Small intestine (tissue), 16 donors: ENCODE measurements at places on chromosomes 6 and 20.
A peak's percentile ranks its signal among the peaks of the same experiment; 100 is the strongest.

DNA sequence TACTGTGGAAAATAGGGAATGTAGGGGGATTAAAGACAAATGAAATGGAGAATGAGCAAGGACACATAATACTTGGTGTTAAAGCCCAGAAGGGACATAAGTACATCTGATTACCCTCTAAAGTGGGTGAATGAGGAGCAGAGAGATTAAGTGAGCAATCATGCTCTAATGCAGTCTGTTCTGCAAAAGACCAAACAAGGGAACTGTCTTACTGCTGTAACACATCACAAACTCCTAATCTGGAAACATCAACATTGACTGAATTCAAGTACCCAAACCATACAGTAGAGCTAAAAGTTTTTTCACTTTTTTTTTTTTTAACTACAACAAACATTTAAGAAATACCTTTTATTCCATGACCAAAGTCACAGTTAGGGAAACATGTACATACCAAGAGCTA is 19.3 kb upstream of the SLC17A4 start:
- H3K4me3 ChIP-seq, result no peak overlapping the region
- H3K4me1 ChIP-seq, result no peaks in the 10 kb centered on the region
- H3K27me3 ChIP-seq, result peaks cover 4% of the 10 kb centered on the region
- DNase-seq, result no peak
- H3K36me3 ChIP-seq, result no peaks in the 10 kb centered on the region
- H3K27ac ChIP-seq, result no peak overlapping the region

DNA sequence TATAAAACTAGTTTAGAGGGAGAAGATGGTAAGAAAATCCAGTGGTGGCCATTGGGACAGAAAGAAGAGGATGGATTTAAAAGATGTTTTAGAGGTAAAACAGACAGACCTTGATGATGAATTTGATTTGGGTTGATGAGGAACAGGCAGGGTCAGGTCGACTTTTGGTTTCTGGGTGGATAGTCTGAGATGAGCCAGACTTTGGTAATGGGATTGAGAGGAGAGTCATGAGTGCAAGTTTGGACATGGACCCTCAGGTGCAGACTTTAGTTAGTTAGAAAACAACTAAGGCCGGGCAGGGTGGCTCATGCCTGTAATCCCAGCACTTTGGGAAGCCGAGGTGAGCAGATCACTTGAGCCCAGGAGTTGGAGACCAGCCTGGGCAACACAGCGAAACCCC is 257.9 kb downstream of the MAFB start:
- no peaks in the 10 kb centered on the region for H3K27me3 ChIP-seq
- no peak overlapping the region for H3K4me3 ChIP-seq
- DNase-seq, result no peak
- no peaks in the 10 kb centered on the region for H3K4me1 ChIP-seq
- no peaks in the 10 kb centered on the region for H3K36me3 ChIP-seq

DNA sequence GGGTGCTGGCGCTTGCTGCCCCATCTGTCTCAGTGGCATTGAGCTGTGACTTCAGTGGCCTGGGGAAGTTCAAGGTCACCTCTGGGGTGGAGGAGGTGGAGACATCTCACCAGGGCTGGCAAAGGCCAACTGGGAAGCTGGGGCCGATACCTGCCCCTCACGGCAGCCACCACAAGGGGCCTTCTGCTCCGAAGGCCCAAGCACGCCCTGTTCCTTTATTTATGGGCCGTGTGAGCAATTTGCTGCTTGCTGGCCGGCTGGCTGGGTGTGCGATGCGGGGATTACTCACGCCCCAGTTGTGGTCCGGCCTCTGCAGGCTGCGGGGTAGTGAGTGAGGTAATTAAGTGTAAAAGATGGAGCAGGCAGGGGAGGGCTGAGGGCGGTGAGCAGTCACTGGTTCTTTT is 13.2 kb upstream of the SCRT2 start:
- H3K36me3 ChIP-seq, result no peaks in the 10 kb centered on the region
- no peak overlapping the region for H3K4me3 ChIP-seq
- H3K27ac ChIP-seq, result no peak overlapping the region
- no peaks in the 10 kb centered on the region for H3K4me1 ChIP-seq
- no peak for DNase-seq

DNA sequence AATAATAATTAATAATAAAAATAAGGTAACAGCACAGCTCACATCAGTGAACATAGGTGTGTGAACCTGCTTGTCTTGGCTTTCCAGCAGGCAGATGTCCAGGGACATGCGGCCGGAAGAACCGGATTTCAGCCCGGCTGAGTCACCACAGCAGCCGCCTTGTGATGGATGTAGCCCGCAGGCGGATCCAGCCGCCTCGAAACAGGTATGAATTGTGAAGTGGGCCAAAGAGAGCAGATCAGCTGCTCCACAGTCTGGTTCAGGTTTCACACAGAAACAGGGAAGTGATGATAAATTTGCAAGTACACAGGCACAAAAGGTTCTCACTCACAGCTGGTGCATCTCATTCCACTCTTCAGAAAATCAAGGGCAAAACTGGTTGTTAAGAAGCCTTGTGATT is 55.1 kb downstream of the ID4 start:
- DNase-seq, result no peak
- no peaks in the 10 kb centered on the region for H3K36me3 ChIP-seq
- H3K27me3 ChIP-seq, result no peaks in the 10 kb centered on the region
- no peak overlapping the region for H3K4me3 ChIP-seq

- no peak overlapping the region for H3K4me3 ChIP-seq
- no peaks in the 10 kb centered on the region for H3K4me1 ChIP-seq
- H3K27me3 ChIP-seq, result no peaks in the 10 kb centered on the region
Observed at GRCh38 chr20:40896814-40897700, 131.6 kb upstream of the TOP1 start.

DNA sequence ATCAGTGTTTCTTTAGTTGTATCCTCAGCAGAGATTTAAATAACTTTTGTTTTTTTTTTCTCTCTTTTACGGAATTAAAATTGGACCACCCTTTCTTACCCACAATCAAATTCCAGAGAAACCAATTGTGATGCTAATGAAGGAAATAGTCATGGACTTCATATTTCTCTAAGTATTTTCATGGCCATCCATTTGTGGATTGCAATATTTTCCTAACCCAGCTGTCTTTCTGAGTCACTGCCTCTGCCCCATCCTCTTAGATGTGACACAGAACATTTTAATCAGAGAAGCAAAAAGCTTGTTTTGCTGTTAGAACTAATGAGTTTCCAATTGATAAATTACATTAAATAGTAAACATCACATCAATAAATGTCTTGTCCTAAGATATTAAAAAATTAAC is 405.5 kb upstream of the ADGRB3 start:
- H3K4me3 ChIP-seq, result no peak overlapping the region
- no peak for DNase-seq
- H3K36me3 ChIP-seq, result no peaks in the 10 kb centered on the region
- H3K27me3 ChIP-seq, result no peaks in the 10 kb centered on the region
- H3K27ac ChIP-seq, result no peak overlapping the region

GRCh38 chr20:58710481-58711265 is 18.1 kb downstream of the NPEPL1 start:
- H3K4me3 ChIP-seq, result no peak overlapping the region
- no peak for DNase-seq
- H3K27me3 ChIP-seq, result no peaks in the 10 kb centered on the region
- H3K36me3 ChIP-seq, result peaks cover 37% of the 10 kb centered on the region
- H3K4me1 ChIP-seq, result no peaks in the 10 kb centered on the region

- peaks cover 54% of the 10 kb centered on the region for H3K4me1 ChIP-seq
- H3K36me3 ChIP-seq, result no peaks in the 10 kb centered on the region
- no peaks in the 10 kb centered on the region for H3K27me3 ChIP-seq
- no peak overlapping the region for H3K4me3 ChIP-seq
- H3K27ac ChIP-seq, result peak overlapping the region; percentile 83
- DNase-seq, result peak; percentile 96
Observed at GRCh38 chr6:30154709-30155519, 6.1 kb downstream of the TRIM10 start.

DNA sequence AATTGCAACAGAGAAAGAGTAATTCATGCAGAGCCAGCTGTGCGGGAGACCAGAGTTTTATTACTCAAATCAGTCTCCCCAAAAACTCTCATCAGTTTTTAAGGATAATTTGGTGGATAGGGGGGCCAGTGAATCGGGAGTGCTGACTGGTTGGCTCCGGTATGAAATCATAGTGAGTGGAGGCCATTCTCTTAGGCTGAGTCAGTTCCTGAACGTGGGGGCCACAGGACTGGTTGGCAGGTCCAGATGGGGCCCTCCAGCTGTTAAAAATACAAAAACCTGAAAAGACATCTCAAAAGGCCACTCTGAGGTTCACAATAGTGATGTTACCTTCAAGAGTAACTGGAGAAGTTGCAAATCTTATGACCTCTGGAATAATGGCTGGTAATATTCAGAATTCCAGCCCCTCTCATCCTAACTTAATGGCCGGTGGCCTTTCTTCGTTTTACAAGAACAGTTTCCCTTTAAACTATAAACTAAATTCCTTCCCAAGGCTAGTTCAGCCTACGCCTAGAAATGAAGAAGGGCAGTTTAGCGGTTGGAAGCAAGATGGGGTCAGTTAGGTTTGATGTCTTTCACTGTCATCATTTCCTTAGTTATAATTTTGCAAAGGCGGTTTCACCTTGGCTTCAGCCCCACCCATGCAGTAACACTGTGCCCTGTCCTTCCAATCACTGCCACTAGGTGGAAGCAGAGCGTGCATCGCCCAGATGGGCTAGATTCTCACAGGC is 6.8 kb upstream of the MICA start:
- H3K27ac ChIP-seq, result no peak overlapping the region
- peak; percentile 82 for DNase-seq
- H3K36me3 ChIP-seq, result no peaks in the 10 kb centered on the region
- H3K4me1 ChIP-seq, result peaks cover 2% of the 10 kb centered on the region
- H3K27me3 ChIP-seq, result no peaks in the 10 kb centered on the region

DNA sequence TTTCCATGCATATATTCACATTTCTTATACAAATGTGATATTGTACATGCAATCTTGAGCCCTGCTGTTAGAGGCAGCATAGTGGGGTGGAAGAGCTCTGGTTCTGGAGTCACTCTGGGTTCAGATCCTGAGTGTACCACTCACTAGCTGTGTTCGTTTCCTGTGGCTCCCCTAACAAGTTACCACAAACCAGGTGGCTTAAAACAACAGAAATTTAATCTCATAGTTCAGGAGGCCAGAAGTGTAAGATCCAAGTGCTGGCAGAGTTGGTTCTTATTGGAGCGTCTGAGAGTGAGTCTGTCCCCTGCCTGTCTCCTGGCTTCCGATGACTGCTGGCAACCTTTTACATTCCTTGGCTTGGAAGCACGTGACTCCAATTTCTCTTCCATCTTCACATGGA is 115.6 kb downstream of the MAP3K7 start:
- no peaks in the 10 kb centered on the region for H3K36me3 ChIP-seq
- H3K27me3 ChIP-seq, result peaks cover 1% of the 10 kb centered on the region
- DNase-seq, result no peak
- no peak overlapping the region for H3K4me3 ChIP-seq
- no peak overlapping the region for H3K27ac ChIP-seq

DNA sequence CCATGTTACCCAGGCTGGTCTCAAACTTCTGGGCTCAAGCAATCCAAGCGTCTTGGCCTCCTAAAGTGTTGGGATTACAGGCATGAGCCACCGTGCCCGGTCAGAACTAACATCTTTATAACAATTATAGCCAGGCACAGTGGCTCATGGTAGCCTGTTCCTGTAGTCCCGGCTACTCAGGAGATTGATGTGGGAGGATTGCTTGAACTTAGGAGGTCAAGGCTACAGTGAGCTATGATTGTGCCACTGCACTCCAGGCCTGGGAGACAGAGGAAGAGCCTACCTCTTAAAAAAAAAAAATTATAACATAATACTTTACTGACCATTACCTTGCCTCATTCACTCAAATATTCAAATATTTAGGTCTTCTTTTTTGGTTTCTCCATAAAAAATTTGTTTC is 16.8 kb upstream of the MYMX start:
- H3K36me3 ChIP-seq, result no peaks in the 10 kb centered on the region
- H3K4me1 ChIP-seq, result no peaks in the 10 kb centered on the region
- no peak overlapping the region for H3K27ac ChIP-seq
- no peaks in the 10 kb centered on the region for H3K27me3 ChIP-seq
- no peak overlapping the region for H3K4me3 ChIP-seq

GRCh38 chr6:69706724-69707123 is 90.1 kb downstream of the LMBRD1 start:
- H3K27ac ChIP-seq, result no peak overlapping the region
- DNase-seq, result no peak
- H3K27me3 ChIP-seq, result no peaks in the 10 kb centered on the region
- H3K36me3 ChIP-seq, result peaks cover 5% of the 10 kb centered on the region

DNA sequence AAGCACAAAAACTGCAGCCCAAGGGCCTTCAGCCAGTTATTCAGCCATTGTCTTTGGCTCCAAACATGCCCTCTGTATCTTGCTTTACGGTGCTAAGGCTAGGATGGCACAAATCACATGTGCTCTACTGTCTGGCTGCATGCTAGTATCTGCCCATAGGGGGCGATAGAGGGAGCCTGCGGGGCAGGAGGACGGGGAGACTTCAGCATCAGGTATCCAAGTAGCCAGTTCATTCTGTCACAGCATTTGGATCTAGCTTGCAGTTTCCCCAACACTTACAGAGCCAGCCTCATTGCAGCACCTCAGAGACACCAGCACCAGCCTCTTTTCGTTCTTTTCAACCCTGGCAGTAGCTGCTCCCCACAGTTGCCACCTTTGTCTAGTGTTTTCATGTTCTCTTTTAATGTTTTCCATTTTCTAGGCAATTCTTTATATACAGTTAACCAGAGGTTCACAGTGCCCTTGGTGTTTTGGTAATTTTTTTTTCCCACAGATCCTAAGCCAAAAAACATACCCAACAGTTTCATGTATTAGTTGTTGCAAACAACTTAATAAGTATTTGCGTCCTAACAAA is 705.9 kb downstream of the PTPRT start:
- no peak overlapping the region for H3K27ac ChIP-seq
- H3K27me3 ChIP-seq, result no peaks in the 10 kb centered on the region
- no peak overlapping the region for H3K4me3 ChIP-seq
- peak; percentile 32 for DNase-seq
- H3K36me3 ChIP-seq, result no peaks in the 10 kb centered on the region

DNA sequence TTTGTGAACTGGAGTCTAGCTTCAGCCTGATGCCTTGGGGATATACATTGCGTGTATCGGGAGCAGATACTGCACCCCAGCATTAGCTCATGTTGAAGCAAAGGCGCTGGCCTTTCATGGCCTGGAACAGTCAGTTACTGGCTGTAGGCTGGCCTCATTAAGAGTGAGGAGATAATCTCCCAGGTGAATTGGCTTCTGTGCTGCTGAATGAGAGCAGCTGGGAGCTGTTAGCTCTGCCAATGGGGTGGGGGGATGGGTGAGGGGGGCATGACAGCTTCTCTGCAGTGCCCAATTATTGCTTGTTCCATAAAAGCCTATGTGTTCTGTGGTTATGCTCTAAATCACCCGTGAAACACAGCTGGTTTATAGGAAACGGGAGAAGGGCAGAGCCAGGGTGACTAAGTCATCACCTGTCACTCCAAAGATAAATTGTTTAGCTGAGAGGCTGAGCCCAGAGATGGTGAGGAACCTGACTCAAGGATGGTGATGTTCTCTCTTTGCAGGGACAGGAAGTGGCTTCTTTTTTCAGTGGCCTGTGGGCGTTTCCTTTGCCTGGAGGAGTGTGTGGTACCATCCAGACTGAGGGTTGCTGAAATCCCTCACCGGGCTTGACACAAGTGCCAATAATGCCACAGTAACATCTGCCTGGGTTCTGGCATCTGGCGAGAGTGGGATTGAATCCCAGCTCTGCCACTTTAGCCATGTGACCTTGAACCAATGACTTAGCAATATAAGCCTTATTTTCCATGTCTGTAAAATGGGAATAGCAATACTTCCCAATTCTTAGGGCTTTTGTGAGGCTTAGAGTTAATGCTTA is 170.8 kb downstream of the BCAS1 start:
- DNase-seq, result peak; percentile 80
- H3K36me3 ChIP-seq, result no peaks in the 10 kb centered on the region
- peaks cover 8% of the 10 kb centered on the region for H3K4me1 ChIP-seq
- H3K27me3 ChIP-seq, result no peaks in the 10 kb centered on the region
- H3K4me3 ChIP-seq, result no peak overlapping the region

- H3K4me1 ChIP-seq, result no peaks in the 10 kb centered on the region
- H3K27ac ChIP-seq, result no peak overlapping the region
- no peaks in the 10 kb centered on the region for H3K36me3 ChIP-seq
- no peak for DNase-seq
- no peaks in the 10 kb centered on the region for H3K27me3 ChIP-seq
- H3K4me3 ChIP-seq, result no peak overlapping the region
Observed at GRCh38 chr6:72261554-72261953, 360.3 kb upstream of the KCNQ5 start.
